ENCODE measurements at places on chromosomes 12 and 14.

- no peak for DNase-seq
Observed at GRCh38 chr14:72682188-72682587, 211.7 kb downstream of the DPF3 start.

DNA sequence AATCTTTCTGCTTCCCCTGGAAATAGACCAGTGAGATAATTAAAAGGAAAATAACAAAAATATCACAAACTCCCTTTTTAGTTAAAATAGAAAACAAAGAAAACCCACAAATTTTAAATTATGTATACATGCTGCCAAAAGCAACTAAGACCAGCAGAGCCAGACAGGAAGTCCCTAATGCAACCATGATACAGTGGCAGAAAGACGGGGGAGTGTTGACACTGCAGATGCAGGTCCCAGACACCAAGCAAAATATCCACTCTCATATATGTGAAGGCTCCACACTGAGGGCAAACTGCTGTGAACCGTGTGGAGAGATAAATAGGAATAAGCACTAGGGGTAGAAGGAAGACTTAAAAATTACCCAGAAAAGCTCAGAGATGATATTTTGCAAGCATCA is 401.0 kb downstream of the BTG1 start:
- DNase-seq, result peak; percentile 38

DNA sequence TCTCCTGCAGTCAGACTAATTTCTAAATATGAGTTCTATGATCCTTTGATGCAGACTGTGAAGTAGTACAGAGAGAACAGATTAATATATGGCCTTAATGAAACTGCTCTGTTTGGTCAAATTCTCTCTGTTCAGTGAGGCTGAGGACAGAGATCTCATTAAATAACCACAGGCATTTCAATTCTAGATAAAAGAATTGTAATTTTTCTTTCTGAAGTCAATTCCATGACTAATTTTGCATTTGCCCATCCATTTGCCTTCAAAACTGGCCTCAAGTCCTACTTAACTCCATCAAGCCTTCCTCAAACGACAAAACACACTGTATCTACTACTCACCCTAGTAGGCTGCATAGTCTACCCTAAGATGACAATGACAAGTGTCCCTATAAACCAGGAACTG is 67.1 kb downstream of the DUSP16 start:
- DNase-seq, result no peak

DNA sequence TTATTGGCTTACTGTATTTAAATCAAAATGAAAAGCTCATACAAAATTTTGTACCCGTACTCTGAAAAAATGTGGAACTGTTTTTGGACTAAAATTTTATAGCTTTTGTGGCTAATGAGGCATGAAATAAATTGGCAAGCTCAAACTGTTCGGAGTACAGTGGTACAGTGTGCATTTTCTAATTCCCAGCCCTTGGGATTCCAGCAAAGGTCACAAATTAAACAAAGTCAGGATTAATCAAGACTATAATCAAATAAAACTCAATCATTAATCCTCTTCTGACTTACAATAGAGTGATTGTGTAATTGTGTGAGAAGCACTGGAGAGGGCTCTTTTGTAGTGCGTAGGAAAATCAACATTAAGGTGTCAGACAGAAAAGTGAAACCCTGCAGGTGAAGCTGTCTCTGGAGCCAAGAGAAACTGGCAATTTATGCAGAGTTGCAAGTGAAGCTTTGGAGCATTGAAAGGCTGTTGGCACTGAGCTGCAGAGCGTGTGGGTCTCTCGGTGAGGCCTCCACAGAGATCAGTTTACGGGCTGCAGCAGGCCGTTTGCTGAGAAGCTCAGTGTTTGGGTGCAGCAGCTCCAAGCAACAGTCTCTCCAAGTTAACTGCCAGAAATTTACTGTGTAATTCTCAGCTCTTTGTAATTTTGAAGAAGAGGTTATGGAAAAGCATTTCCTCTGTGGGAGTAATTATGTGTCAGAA is 275.9 kb downstream of the FBXL14 start:
- peak; percentile 9 for DNase-seq

- no peak for DNase-seq
Observed at GRCh38 chr12:32444895-32445294, 45.5 kb downstream of the FGD4 start.

DNA sequence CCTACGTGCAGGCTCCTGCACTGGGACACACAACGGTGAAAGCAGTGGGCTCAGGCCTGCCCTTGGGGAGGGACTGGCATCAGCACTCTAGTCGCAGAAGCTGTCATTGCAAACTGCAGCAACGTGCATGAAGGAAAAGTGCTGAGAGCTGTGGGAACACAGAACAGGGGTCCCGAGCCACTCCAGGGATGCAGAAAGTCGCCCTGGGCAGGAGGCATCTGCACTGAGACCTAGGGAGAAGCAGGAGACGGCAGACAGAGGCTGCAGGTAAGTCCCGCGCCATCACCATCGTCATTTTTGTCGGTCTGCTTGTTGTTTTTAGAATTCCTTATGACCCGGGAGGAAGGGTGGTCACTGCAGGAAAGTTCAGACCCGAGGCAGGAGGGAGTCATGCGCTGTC is 21.6 kb upstream of the RIMBP2 start:
- no peak for DNase-seq

DNA sequence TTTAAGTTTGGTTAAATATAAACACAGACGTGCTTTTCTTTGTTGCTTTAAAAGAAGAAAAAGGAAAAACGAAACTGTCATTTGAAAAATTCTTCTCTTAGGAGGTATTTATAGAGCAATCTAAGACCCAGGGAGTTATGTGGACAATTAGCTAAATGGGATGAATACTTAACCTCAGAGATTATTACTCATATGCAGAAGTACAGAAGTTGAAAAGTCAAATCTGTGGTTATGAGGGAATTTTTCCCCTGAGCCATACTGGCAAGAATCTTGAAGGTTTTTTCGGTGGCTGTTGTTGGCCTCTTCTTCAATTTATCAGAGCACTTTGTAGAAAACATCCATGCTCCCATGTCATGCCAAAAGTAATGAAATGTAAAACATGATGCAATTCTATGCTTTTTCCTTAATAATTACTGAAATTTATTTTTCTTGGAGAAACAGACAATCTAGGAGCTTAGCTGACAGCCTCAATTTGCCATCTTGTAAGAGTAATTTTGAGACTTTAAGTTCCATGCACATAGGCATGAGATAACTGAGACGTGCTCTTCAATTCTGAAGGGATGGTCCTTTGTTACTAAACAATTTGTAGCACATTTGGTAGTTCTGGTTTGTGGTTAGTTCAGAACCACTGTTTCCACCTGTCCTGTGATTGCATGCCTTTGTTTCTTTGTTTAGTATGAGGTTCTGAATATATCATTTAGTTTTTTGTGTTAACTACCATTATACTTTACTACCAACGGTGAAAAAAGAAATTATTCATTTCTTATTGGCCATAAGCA is 126.6 kb downstream of the BCAT1 start:
- no peak for DNase-seq

DNA sequence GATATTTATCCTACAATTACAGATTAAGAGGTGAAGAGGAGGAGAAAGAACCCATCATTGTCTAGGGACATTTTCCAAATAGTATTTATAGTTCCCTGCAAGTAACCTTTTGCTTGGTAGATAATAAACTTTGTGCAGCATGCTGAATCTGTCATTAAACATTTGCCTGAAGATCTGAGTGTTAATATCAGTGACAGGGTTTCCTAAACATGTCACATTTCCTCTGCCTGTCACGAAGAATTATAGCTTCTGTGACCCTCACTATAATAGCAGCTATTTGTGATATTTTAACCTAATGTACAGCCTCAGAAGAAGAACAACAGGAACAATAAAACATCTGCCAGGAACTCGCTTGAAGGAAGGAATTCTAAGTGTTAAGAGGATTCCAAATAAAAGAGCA is 350.3 kb downstream of the GXYLT1 start:
- DNase-seq, result no peak

Data from NB4 (cell line).